Stimulated activated CD4-positive, alpha-beta T cell treated with anti-CD3 and anti-CD28 coated beads, Interleukin-4, amount 100 ng/mL, for 4 hours (primary cell): ENCODE measurements at places on chromosomes 2 and 18.
A peak's percentile ranks its signal among the peaks of the same experiment; 100 is the strongest.

DNA sequence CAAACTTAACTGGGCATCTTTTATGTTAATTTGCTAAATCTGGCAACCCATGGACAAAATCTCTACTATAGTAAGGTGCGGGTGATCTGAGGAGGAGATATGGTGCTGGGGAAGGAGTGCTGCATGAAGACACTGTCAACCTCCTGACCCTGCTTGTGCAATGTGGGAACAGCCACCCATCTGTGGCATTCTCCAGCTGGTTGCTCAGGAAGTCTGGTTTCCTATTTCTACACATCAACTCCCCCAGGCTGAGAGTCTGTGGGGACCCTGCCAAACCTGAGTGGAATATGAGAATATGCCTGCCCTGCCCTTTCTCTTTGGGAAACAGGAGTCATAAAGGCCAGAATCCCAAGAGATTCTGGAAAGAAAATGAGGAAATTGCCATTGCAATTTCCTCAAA is 60.1 kb upstream of the PAX3 start:
- DNase-seq: no peak

GRCh38 chr18:5890331-5891183 is 4.8 kb downstream of the TMEM200C start:
- DNase-seq: peak; percentile 46

GRCh38 chr2:85278361-85278760 is 49.4 kb downstream of the TGOLN2 start:
- no peak for DNase-seq

DNA sequence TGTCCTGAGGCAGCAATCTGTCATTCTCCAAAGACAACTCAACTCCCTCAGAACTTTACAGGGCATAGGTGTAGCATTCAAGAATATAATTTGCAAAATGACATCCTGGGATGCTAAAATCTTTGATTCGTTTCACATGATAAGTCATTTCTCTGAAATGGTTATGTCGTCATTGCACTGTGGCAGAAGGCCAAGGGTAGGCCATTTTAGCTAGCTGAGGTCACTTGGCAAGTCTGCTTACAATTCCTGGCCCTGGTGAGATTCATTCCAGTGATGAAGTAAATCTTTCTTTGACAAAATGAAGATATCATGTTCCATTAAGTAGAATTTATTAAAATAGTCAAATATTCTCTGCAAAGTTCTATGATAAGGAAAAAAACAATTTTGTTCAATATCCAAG is 1410.3 kb upstream of the LRRTM1 start:
- DNase-seq: no peak

- DNase-seq: no peak
Observed at GRCh38 chr2:231187736-231188505, 10.5 kb upstream of the ARMC9 start.

DNA sequence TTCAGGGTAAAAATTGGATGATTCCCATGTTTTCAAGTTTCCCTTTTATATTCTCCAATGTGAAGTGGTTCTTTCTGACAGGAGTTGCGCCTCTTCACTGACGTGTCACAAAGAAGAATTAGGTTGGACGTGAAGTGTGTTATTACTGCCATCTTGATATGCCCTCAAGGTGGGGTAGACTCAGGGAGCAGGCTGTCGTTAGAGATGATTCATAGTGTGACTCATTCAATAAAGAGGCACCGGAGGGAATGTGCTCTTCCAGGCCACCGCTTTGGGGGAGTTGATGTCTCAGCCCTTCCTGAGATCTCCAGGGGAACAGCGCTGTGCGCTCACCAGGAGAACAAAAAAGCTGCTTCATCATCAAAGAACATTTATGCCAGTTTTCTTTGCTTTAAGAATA is 3.6 kb upstream of the DGKD start:
- DNase-seq: peak; percentile 66

DNA sequence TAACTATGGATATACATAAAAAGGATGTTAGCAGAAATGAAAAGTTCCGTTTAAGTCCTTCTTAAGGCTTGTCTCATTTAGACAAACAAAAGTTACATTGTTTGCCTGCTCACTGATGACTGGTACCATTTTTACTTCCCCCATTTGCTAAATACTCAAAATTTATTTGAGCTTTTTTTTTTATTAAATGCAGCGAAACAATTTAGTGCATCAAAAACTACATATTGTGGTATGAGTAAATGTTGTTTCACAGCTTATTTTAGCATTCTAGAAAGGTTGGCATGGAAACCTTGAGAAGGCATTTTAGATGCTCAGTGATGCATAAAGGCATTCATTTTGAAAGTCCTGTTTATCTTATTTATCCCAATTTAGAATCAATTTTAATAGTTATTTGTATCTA is 100.0 kb downstream of the MAP2 start:
- DNase-seq: no peak

DNA sequence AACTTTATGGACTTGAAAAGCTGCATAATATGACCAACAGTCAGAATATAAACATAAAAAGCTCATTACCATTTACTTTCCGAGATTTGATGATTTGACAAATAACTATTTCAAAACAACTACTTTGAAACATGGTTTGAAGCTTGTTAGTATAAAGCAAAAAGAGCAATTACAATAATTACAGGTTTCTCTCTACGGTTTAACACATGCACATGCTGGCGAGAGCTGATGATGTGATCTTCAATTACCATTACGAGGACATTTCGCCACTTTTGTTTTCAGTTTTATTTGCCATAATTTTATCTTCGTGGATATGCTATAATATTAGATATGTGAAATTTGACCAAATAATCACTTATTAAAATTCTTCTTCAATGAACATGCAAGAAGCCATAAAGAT is 270.1 kb downstream of the TCF4 start:
- no peak for DNase-seq

GRCh38 chr2:180058993-180059392 is 51.9 kb upstream of the CWC22 start:
- no peak for DNase-seq
